ENCODE measurements at places on chromosomes 11 and 22.

GRCh38 chr11:32015427-32015826 lies 75.4 kb upstream of the RCN1 start:
- DNase-seq: no peak

- peak; percentile 92 for DNase-seq
Measured at GRCh38 chr22:38218661-38219622, 17.1 kb downstream of the MAFF start.

- peak; percentile 42 for DNase-seq
Measured at GRCh38 chr22:29136782-29137700, 64.2 kb downstream of the KREMEN1 start.

- no peak for DNase-seq
Measured at GRCh38 chr22:27435844-27436576, 365.5 kb downstream of the MN1 start.

GRCh38 chr22:32922186-32922585 lies 120.7 kb downstream of the TIMP3 start:
- DNase-seq: no peak

DNA sequence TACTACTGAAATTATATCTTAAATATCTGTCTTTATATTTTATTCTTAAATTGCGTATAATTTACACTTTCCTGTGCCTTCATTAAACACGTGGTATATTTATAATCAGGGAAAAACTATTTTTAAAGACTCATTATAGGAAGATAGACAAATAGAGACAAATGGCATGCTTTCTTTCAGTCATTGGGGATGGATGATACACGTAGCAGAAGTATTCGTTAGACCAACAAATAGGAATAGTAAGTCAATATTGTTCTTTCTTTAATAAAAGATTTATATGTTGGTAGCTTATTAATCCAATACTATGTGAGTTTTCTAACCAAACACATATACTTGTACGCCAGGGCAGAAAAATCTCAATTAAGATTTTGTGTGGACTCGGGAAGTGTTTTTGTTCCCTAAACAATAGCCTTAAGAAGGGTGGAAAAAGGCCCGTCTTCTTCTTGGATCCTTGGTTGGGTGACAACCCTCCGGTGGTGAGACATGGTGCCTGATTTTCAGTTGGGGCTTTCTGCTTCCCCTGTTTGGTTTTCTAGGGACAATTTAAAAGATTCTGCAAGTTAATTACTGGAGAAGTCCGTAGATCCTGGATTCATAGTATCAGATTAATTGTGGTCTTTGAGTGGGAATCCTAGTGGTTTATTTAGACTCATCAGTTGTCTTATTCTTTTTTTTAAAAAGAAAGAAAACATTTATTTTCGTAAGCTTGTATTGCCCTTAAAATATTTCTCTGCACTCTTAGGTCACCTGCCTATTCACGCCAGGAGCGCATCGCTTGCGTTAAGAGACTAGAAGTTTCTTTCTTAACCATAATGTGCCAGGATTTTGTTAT lies 83.5 kb upstream of the WNT7B start:
- peak; percentile 23 for DNase-seq

DNA sequence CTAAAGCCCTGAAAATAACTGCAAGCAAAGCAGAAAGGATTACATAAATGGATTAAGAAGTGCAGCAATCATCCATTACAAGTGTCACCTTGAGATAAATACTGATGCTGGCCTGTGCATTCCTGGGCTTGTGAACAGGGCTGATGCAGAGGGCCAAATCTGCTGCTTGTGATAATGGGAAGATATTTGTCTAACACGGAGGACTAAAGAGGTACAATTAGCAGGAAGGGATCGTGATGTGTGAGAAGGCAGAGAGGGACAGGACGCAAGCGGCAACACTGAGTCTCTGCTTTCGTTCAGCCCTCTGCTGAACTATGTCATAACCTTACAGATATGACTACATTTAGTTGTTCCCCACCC lies 107.7 kb upstream of the DDI1 start:
- no peak for DNase-seq

DNA sequence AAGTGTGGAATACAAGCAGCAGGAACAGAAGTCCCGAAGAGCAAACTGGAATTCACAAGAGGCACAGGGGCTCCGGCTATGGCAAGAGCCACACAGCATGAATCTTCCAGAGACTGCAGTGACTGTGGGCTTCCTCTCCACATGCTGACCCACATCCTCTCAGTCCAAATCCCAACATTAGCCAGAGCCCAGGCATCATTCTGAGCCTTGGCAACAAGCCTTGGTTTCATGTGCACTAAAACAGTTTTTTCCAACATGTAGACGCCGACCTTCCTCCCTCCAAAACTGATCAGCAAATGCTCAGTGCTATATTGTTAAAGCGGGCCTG lies 91.7 kb upstream of the CSNK2A3 start:
- no peak for DNase-seq

DNA sequence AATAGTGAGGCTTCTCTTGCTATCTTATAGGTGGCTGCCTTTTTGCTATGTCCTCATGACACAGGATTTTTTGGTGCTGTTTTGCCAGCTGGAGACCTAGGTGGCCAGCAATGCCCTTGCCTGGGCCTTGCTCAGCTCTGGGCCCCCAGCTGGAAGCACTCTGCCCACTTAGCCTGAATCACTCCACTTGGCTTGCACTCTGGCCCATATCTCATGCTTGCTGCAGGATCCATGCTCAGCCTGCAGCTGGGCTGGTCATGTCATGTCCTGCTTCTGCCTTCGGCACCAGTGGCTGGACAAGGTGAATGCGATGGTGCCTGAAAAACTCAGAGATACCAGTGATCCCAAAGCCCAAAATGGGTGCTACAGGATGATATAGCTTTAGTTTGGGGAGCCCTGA lies 818.6 kb upstream of the FAT3 start:
- no peak for DNase-seq

All from adrenal gland (tissue), 19 donors.